ENCODE measurements at places on chromosomes 1 and 21. TPM values are rescaled to one million over a fixed set of nuclear protein-coding genes. Genes with fewer than 3 reads are reported as not detected.

GRCh38 chr21:14453339-14454015 lies 70.5 kb upstream of the HSPA13 start:
- H3K27me3 ChIP-seq: no peaks in the 10 kb centered on the region
- DNase-seq: no peak
- no peaks in the 10 kb centered on the region for H3K36me3 ChIP-seq
- no peaks in the 10 kb centered on the region for H3K4me1 ChIP-seq
- no peak overlapping the region for H3K4me3 ChIP-seq

DNA sequence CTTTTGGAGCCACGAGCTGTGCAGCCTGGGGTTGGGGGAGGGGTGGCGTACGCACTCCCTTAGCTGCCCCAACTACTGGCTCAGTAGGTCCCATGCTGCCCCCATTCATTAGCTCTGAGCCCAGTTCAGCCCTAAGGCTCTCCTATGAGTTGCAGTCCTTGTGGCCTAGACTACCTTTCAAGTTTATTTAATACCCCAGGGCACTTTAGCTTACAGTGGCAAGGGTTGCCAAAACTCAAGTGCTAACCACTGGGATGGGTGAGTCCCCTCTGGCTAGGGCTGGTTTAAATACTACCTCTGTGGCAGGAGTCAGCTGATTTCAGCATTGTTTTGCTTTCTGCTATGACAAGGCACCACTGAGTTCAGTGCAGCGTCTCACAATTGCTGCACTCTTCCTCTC lies 118.2 kb downstream of the ODF2L start:
- H3K4me1 ChIP-seq: no peaks in the 10 kb centered on the region
- H3K4me3 ChIP-seq: no peak overlapping the region
- no peak for DNase-seq
- no peaks in the 10 kb centered on the region for H3K27me3 ChIP-seq
- H3K27ac ChIP-seq: no peak overlapping the region
- no peaks in the 10 kb centered on the region for H3K36me3 ChIP-seq

The CCDC17 gene
- total RNA-seq: 5.7 TPM

The ABCA4 gene
- total RNA-seq: 3.5 TPM

The GBP6 gene
- not detected for total RNA-seq

DNA sequence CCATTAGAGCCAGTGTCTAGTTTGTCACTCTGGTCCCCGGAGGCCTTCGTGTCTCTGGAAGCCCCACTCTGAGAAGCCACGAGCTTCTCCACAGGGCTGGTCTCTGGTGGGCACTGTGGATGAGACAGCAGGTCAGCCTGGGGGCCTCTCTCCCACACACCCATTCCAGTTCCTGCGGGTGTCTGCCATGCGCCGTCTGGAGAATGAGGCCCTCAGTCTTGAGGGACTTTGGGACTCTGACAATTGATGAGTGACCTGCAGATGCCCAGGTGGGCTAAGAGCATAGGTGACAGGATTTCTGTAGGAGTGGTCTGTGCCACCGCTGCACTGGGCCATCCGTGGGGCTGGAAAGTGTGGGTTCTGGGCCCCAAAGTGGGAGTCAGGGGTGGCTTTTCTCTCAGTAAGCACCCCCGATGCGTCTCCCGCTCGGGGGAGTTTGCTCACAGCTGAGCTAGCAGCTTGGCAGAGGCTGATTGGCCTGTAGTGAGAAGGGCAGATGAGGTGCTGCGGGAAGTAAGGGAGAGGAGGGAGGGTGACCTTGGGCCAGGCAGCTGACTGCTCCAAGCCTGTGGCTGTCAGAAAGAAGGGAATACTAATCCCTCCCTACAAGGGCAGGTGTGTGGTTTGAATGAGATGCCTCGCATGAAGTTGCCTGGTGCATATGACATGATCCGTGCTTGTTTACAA lies 26.4 kb downstream of the LHX4 start:
- no peaks in the 10 kb centered on the region for H3K36me3 ChIP-seq
- no peak overlapping the region for H3K27ac ChIP-seq
- no peak for DNase-seq
- no peaks in the 10 kb centered on the region for H3K4me1 ChIP-seq

The CHD5 gene
- under 0.01 TPM for total RNA-seq

- no peaks in the 10 kb centered on the region for H3K27me3 ChIP-seq
- no peak overlapping the region for H3K4me3 ChIP-seq
- peaks cover 11% of the 10 kb centered on the region for H3K4me1 ChIP-seq
- H3K27ac ChIP-seq: peak overlapping the region; percentile 80
Measured at GRCh38 chr1:153364766-153365666, 7.4 kb downstream of the S100A9 start.

The FCRL4 gene
- total RNA-seq: under 0.01 TPM

- no peaks in the 10 kb centered on the region for H3K36me3 ChIP-seq
- DNase-seq: no peak
- H3K27ac ChIP-seq: no peak overlapping the region
- no peak overlapping the region for H3K4me3 ChIP-seq
- H3K4me1 ChIP-seq: peaks cover 3% of the 10 kb centered on the region
Measured at GRCh38 chr1:172342584-172343239, 77.8 kb upstream of the C1orf105 start.

The OR6K3 gene
- total RNA-seq: not detected

DNA sequence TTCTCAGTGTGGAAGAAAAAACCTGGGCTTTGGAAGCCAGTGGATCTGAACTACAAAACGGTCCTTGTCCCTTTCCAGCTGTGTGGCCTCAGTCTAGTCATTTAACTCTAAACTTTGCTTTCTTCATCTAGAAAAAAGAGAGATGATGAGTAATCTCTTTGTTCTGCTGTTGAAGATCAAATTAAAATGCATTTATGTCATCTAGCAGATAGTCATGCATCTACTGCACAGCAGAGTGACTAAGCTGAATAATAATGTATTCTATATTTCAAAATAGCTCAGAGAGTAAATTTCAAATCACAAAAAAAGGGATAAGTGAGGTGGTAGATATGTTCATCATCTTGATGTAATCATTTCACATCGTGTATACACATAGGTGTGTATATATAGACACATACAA lies 473.2 kb downstream of the DSCAM start:
- no peak overlapping the region for H3K4me3 ChIP-seq
- DNase-seq: no peak
- H3K27me3 ChIP-seq: no peaks in the 10 kb centered on the region
- no peak overlapping the region for H3K27ac ChIP-seq

Data from breast epithelium (tissue), 4 donors.